Fibroblast of the aortic adventitia (primary cell): ENCODE measurements at places on chromosomes 4 and X. TPM values are rescaled to one million over a fixed set of nuclear protein-coding genes. Genes with fewer than 3 reads are reported as not detected.

Gene AP1AR
- total RNA-seq: 23.7 and 25.8 TPM in 2 replicates

Gene MID2
- 5.1 and 14.6 TPM in 2 replicates for total RNA-seq

Gene CACNA1F
- not detected in 2 replicates for total RNA-seq

Gene SOD3
- total RNA-seq: 65.3 and 75.2 TPM in 2 replicates

Gene PAQR3
- 2.9 and 15.8 TPM in 2 replicates for total RNA-seq

Gene GAGE12J
- not detected in 2 replicates for total RNA-seq

Gene PDGFRA
- 707 and 865 TPM in 2 replicates for total RNA-seq

Gene EXOSC9
- total RNA-seq: 26.8 and 50.7 TPM in 2 replicates

Gene HELQ
- total RNA-seq: 18.0 and 44.8 TPM in 2 replicates

Gene VCX3A
- total RNA-seq: not detected in 2 replicates

Gene GABRE
- 29.4 and 33.2 TPM in 2 replicates for total RNA-seq

Gene PCDH10
- 6.8 and 16.9 TPM in 2 replicates for total RNA-seq

Gene HSFX4
- total RNA-seq: not detected in 2 replicates

Gene CMC4
- 15.0 and 15.3 TPM in 2 replicates for total RNA-seq

Gene F9
- total RNA-seq: not detected in 2 replicates

Gene PTPN13
- total RNA-seq: 41.6 and 67.6 TPM in 2 replicates

Gene SERTM2
- not detected in 2 replicates for total RNA-seq

Gene SHROOM3
- total RNA-seq: 1.6 and 18.0 TPM in 2 replicates

Gene SPANXA1
- not detected in 2 replicates for total RNA-seq

Gene ZMAT1
- 0.08 and 0.18 TPM in 2 replicates for total RNA-seq

Gene FAM184B
- total RNA-seq: not detected in 2 replicates

Gene PRKG2
- 7.8 and 7.9 TPM in 2 replicates for total RNA-seq

Gene PGAM4
- total RNA-seq: not detected in 2 replicates

Gene CORIN
- total RNA-seq: under 0.01 and 0.49 TPM in 2 replicates

Gene GPC3
- 16.4 TPM in 1 of 2 replicates, not detected in the other for total RNA-seq
